T-helper 2 cell (primary cell): ENCODE measurements at places on chromosomes 7 and 10.

- DNase-seq: no peak
Measured at GRCh38 chr10:50919010-50919409, 33.6 kb upstream of the A1CF start.

DNA sequence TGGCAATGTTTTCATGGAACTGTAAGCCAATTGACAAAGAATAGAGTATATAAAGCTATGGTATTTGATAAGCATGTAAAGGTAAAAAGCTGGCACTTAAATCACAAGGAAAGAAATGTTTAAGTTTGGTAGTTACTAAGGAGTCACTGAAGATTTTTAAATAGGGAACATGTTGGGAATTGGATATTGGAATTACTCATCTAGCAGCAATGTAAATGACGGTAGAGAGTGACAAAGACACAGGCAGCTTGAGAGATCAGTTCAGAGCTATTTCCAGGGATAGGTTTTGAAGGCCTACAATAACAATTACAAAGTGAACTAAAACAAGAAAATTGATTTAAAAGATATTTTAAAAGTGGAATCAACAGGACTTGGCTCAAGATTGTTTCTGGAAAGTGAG is 36.8 kb downstream of the SP8 start:
- no peak for DNase-seq

- DNase-seq: no peak
Measured at GRCh38 chr7:112573302-112574039, 92.7 kb downstream of the LSMEM1 start.

GRCh38 chr7:119996634-119997033 is 276.3 kb upstream of the KCND2 start:
- DNase-seq: no peak

GRCh38 chr10:95532536-95532935 is 28.6 kb downstream of the SORBS1 start:
- no peak for DNase-seq

- DNase-seq: no peak
Measured at GRCh38 chr7:15407910-15408309, 153.9 kb downstream of the AGMO start.

- DNase-seq: no peak
Measured at GRCh38 chr10:63383141-63383540, 82.6 kb downstream of the JMJD1C start.

GRCh38 chr7:31939076-31939475 is 131.1 kb downstream of the PDE1C start:
- DNase-seq: no peak

DNA sequence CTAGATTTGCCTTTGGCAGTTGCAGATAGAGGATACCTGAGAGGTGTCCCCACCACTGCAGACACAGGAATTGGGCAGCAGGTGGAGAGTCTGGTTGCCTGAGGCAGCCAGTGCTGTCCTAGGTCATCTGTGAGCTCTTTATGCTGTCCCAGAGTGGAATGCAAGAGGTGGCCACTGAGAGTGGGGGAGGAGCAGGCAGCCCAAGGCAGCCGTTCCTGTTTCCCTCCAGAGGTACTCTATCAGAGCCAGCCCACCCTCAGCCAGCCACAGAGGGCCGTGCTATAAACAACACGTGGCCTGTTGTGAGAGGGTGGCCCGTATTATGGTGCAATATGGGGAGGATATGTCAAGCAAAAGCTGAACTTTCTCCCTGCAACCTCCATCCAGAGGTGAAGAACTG is 8.5 kb downstream of the LRRC18 start:
- no peak for DNase-seq

GRCh38 chr10:87675396-87676376 is 16.0 kb downstream of the PAPSS2 start:
- no peak for DNase-seq

DNA sequence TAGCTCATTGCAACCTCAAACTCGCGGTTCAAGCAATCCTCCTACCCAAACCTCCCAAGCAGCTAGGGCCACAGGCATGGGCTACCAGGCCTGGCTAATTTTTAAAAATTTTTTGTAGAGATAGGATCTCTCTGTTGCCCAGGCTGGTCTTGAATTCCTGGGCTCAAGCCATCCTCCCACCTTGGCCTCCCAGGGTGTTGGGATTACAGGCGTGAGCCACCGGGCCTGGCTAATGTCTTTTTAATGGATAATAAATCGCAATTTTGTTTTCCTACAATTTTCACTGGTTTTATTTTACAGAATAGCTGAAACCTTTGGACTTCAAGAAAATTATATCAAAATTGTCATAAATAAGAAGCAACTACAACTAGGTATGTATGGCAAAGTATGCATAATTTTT is 10.9 kb downstream of the NUB1 start:
- no peak for DNase-seq

- DNase-seq: no peak
Measured at GRCh38 chr10:22481687-22482539, 136.6 kb downstream of the SPAG6 start.

- no peak for DNase-seq
Measured at GRCh38 chr10:125694883-125695282, 11.9 kb upstream of the TEX36 start.

DNA sequence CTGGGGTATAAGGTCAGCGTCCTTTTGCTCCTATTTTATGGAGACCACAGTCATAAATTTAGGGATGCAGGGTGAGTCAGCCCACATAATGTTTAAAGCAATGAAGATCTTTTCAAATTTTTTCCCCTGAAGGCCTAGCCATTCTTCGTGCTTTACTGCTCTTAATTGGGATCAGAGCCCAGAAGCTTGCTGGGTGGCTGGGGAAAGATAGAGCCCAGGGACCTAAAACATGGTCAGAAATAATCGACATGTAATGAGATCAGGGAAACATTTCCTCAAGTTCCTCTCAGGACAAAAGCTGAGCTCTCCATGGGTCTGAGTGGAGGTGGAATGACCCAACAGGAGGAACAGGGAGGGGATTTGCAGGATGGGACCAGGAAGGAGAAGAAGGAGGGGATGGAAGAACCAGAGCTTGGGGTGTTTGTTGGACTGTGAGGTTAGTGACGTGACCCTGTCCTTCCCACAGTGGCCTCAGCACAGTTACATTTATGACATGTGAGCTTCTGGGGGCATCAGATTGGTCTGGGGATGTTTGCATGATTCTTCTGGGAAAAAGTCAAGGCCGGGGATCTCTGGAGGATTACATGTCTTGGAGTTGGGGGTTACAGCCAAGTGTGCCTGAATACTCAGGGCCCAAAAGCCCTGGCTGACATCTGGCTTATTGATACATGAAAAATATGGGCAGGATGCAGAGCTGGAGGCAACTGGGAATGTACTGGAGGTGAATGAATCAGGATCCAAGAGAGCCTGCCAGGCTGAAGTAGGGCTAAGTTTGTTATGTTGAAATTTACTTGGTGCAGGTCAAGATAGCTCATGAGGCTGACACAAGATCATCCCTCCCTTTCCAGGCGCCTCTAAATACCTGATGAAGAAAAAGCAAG is 477.9 kb downstream of the RPS24 start:
- DNase-seq: no peak

DNA sequence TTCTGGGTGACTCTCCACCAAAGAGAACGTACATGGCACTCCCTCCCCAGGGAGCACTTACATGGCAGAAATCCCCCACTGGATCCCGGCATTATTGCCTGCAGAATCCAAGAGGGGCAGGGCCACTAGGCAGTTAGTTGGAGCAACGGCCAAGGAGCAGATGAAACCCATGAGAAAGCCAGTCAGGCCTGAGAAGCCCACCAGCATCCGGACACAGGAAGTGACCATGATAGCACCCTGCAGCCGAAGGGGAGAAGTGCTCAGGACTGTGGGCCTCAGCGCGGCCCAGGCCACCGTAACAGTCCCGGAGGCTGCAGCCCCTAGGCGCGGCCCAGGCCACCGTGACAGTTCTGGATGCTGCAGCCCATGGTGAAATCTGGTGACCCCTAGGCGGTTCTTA is 43.5 kb downstream of the STRA8 start:
- DNase-seq: no peak

- DNase-seq: no peak
Measured at GRCh38 chr7:109456116-109456515, 886.4 kb downstream of the DNAJB9 start.

DNA sequence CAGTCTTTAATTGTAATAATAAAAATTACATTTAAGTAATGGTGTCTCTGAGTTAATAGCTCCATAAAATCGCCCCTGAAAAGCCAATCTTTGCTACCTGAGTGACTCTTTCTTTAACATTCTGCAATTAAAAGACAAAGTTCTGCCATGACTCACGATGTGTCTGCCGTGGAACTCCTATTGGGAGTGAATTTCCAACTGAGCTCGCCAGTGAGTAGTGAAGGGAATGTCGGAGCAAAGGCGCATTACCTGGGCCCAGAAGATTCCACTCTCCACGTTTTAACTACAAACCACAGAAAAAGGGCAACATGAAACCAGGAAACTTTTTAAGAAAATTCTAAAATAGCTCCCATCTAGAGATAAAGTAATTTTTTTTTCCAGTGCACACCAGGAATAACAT is 36.9 kb upstream of the RNF32 start:
- no peak for DNase-seq

GRCh38 chr10:8778713-8779112 is 724.2 kb downstream of the GATA3 start:
- no peak for DNase-seq

GRCh38 chr10:72248468-72249151 is 25.1 kb upstream of the DDIT4 start:
- DNase-seq: peak; percentile 49

- DNase-seq: peak; percentile 85
Measured at GRCh38 chr10:130136226-130137089, at the start of gene GLRX3. GLRX3 (plus strand) TSS chr10:130136391; CDS start chr10:130136421, 30 bp downstream.

DNA sequence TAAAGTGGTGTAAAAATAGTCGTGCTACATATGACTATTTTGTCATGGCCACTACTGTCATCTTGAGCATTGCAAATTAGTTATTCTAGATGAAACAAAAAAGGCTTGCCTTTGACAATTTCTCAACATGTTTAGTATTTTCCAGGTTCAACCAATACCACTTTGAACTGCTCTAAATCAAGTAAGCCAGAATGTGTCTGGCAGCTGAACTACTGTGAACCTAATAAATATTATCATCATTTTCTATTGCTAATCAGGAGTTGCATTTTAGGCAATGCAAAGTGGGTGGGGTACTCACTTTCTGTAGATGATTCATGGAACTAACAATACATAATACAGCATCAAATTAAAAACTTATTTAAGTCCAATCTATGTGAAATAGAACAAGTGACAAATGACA is 877.2 kb downstream of the CNTNAP2 start:
- DNase-seq: no peak

DNA sequence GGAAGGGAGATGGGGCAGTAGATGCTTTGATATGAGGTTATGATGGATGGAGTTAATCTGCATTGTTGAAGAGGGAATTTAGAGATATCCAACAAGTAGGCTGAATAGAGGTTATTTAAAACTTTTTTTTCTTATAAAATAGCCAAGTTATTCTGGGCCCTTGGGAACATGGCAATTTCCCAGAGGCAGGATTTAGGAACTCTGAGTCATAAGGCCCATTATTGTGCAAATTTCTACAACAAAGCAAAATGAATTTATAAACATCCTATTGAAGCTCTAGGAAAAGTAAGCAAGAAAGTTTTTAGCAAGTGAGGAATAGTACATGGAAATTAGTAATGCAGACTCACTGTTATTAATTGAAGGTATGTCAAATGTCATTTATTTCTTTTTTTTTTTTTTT is 160.9 kb upstream of the NPY start:
- no peak for DNase-seq

DNA sequence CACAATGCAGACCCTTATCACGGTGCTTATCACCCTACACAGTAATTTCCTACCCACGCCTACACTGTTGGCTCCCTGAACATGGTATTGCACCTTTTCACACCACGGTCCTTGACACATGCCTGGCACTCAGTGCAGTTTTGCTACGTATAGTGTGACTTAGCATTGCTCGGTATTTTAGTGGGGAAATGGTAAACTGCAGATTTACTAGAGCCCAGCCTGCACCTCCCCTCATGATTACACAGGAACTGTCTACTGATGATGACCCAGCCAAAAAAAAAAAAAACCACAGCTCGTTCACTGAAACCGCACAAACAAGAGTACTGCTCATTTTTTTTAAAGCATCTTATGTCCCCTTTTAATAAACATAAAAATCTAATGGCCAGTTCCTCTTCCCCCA is 124.2 kb upstream of the ZNF746 start:
- DNase-seq: peak; percentile 89

DNA sequence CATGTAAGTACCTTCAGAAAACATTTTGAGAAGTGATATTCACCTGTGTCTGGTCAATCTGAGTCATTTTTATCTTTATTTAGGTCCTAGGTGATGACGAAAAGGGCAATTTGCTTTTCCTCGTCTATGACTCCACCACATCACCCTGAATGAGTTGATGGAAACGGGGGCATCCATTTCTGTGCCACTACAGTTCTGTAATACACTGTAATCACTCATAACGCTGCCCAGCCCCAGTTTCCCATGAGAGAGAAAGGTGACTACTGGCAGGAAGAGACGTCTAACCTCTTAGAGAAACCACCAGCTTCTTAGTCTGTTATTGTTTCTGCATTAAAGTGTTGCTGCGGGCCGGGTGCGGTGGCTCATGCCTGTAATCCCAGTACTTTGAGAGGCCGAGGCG is 205.3 kb upstream of the MKLN1 start:
- peak; percentile 6 for DNase-seq

DNA sequence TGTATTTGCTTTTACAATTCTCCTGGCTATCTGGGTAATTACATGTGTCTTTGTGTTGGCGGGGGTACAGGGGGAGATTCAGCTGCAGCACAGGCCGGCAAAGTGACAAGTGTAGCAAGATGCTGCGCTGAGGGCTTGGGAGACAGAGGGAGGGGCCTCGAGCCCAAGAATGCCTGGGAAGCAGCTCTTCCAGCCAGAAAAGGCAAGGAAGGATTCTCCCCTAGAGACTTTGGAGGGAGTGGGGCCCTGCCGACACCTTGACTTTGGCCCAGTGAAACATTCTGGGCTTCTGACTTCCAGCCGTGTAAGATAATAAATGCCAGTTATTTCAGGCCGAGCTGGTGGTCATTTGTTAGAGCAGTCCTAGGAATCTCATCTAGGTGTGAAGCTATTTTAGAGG is 7.2 kb upstream of the REPIN1 start:
- no peak for DNase-seq

GRCh38 chr10:61732629-61733278 is 70.0 kb downstream of the CABCOCO1 start:
- DNase-seq: no peak

- DNase-seq: no peak
Measured at GRCh38 chr7:142668495-142668894, 80.8 kb upstream of the PRSS1 start.

GRCh38 chr10:624605-625332 is 64.7 kb downstream of the DIP2C start:
- DNase-seq: no peak

- no peak for DNase-seq
Measured at GRCh38 chr10:20327954-20328353, 511.7 kb downstream of the PLXDC2 start.

DNA sequence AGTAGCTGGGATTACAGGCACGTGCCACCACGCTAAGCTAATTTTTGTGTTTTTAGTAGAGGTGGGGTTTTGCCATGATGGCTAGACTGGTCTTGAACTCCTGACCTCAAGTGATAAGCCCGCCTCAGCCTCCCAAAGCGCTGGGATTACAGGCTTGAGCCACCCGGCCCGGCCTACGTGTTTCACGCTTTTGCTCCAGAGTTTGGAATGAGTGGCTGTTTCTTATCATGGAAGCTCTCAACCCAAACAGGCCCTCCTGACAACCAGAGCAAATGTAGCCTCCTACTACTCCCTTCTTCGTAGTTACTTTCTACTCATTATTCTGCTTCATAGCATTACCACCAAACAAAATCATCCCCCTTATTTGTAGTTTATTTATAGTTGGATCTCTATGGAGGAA is 26.8 kb upstream of the CASD1 start:
- DNase-seq: no peak

- DNase-seq: no peak
Measured at GRCh38 chr7:16913643-16914042, 31.9 kb upstream of the AGR3 start.

- DNase-seq: no peak
Measured at GRCh38 chr10:86538547-86538946, 17.0 kb upstream of the WAPL start.
